Right renal pelvis (tissue), 4 donors: ENCODE measurements at places on chromosomes 3 and 15. TPM values are rescaled to one million over a fixed set of nuclear protein-coding genes. Genes with fewer than 3 reads are reported as not detected.
A peak's percentile ranks its signal among the peaks of the same experiment; 100 is the strongest.

The CNTN4 gene
- 33.8 TPM for polyA plus RNA-seq

- no peak for DNase-seq
Measured at GRCh38 chr3:46293991-46294833, 52.0 kb downstream of the CCR3 start.

DNA sequence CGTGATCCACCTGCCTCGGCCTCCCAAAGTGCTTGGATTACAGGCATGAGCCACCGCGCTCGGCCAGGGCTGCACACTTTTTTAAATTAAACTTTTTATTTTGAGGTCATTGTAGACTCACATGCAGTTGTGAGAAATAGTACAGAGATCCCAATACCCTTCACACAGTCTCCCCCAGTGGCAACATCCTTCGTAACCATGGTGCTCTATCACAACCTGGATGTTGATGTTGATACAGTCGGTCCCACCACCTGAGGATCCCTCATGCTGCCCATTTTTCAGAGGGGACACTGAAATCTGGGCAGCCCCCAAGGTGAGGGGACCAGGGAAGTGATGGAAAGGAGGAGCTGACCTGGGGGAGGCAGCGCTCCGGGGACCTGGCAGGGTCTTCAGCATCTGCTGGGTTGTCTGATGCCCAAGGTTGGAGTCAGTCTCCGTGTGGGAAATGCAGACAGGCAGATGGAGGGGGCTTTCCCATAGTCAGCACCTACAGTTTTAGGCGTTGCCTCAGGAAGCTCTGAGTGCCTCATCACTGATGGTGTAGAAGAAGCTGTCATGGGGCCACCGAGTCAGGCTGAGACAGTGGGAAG lies 17.1 kb downstream of the FAH start:
- DNase-seq = no peak

DNA sequence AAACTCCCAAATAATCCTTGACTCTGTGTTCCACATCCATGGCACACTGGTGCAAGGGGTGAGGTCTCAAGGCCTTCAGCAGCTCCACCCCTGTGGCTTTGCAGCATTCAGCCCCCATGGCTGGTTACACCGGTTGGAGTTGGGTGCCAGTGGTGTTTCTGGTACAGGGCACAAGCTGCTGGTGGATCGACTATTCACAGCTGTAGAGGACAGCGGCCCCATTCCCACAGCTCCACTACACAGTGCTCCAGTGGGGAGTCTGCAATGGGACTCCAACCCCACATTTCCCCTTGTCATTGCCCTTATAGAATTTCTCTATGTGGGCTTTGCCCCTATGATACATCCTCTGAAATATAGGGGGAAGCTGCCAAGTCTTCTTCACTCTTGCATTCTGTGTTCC lies 64.3 kb upstream of the SGO1 start:
- DNase-seq = no peak

DNA sequence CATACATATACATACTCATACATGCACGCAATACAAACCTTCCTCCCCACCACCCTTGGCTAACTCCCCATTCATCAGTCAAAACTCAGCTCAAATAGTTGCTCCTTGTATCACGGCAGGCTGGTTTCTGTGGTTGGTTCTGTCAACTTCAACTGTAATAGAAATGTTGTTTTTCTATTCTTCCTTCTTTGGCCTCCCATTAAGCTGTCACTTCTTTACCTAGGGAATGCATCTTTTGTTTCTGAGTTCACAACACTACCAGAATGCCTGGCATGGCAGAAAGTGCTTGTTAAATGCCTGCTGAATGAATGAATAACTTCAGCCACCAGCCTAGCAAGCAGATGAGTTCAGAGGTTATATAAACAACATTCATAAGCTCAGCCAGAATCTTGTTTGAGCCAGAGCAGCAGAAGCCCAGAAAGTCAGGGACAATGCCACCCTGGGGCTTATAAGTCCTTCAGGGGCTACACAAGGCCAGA lies 63.1 kb downstream of the B3GALNT1 start:
- DNase-seq = peak; percentile 22

DNA sequence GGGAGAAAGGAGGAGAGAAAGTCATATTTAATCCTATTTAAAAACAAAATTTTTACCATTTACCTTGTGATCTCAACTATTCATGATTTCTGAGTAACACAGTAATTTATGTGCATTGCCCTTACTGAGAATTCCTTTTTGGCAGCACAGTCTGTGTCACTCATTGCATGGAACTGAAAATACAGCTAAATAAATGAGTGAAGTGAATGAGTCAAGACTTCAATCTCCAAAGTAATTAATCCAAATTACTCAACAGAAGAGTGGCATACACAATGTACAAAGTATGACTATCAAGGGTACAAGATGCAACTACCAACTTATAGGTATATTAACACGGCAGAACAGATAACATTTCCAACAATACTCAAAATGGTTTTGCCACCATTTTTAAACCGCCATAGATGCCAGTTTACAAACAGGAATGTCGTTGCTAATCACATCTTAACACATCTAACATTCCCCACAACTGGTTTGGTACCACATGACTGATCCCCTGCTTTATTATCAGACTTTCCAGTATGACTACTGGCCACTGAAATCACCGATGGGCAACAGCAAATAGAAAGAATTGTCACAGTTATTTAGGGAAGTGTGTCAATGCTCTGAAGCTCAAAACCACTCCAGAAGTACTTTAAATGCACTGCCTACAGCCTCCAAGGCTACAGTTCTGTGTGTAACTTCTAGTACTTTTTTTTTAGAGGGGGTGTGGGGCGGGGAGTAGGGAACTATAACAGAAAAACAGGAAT lies 410.4 kb downstream of the SHQ1 start:
- DNase-seq = no peak

DNA sequence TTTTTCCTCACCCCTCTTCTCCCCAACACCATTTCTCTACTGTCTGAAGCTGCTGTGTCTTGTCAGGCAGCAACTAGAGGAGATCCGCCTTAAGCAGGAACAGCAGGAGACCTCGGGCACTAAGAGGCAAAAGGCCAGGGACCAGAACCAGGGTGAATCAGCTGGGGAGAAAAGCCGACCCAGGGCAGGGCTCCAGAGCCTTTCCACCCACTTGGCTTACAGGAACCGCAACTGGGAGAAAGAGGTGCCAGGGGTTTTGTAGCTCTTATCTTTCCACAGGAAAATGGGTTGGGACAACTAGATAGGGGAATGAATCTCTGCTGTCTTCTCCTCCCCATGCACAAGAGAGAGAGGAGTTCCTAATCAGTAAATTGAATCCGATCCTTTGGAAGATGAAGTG lies 3.0 kb upstream of the NGRN start:
- no peak for DNase-seq

DNA sequence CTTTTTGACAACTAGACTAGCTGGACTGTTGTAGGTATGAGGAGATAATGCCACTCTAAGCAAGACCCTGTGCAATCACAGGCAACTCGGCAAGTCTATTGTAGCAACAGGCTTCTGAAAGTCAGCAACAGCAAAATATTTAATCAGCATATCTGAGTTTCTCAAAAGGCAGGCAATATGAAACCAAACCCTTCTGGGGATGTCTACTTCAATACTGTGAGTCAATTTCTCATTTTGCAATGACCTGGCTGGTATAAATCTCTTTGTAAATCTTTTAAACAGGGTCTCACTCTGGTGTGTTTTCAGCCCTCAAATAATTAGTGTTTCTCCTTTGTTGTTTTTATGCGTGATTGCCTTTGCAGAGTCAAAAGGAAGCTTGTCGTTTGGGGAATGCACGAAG lies 1044.5 kb downstream of the NTRK3 start:
- no peak for DNase-seq

DNA sequence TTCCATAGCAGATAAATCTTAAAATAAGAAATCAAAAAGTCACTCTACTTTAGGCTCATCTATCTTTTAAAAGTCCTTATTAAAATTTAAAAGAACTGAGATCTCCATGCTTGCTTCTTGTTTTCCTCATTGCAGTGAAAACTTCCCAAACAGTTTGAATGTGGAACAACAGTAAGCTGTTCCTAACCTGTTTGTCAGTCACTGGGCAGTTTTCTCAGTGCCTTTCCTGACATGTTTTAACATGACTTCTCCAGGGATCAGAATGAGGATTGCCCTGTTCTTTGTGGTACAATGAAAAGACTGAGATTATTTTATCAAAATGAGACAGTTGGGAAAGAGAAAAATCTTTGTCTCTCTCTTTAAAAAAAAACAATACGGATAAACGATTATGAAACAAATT lies 774 bp downstream of the GPR87 start:
- no peak for DNase-seq

DNA sequence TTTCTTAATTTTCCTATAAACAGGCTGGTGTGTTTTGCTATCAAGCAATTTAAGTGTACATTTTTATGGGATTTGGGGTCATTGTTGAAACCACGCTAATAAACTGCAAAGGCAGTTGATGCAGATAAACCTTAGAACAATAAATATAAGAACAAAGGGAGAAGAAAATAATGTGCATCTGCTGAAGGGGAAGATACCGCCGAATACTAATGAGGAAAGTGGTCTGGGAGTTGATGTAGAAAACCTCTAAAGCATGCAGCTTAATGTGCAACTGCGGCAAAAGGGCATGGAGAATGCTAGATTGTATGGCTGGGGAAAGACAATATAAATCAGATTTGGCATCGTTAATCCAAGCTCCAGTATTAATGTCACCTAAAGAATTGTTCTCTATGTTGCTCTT lies 29.8 kb upstream of the CHL1 start:
- DNase-seq = no peak

The MKRN3 gene
- 2.2 TPM for polyA plus RNA-seq

DNA sequence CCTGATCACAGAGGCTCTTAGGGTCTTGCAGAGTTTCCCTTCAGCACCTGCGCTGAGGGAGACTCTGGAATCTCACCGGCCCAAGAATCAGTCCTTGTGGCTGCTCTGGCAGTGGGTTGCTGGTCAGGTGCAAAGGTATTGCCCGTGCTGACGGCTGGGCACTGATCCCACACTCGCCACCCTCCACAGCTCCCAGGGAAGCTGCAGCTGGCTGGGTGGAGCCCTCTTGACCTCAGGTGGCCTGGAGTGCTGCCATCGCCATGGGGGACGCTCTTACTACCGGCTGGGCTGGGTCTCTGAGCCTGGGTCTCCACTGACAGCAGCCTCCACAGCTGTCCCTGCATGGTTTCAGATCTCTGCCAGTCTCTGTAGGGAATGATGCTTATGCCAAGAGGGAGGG lies 52.6 kb upstream of the EPHB3 start:
- no peak for DNase-seq

GRCh38 chr3:184683900-184684560 lies 27.8 kb downstream of the MAGEF1 start:
- no peak for DNase-seq
